H1 (cell line): ENCODE measurements at places on chromosomes 5 and 9.

DNA sequence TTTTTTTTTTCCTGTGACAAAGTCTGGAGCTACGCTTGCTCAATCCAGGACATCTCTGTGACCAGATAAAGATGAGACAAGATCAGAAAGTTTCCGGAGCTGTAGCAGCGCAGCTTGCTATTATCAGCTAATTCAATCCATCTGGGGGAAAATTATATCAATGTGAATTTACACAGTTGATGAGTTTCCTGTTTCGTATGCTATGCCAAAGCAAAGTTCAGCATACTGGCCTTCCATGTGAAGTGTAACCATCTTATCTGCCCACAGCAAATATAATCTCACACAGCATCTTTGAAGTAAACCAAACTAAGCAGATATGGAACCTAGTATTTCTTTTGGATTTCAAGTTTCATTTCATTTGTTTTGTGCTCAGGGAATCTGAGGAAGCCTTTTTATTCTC, 1767.7 kb downstream of the EFNA5 start:
- DNase-seq, result no peak

DNA sequence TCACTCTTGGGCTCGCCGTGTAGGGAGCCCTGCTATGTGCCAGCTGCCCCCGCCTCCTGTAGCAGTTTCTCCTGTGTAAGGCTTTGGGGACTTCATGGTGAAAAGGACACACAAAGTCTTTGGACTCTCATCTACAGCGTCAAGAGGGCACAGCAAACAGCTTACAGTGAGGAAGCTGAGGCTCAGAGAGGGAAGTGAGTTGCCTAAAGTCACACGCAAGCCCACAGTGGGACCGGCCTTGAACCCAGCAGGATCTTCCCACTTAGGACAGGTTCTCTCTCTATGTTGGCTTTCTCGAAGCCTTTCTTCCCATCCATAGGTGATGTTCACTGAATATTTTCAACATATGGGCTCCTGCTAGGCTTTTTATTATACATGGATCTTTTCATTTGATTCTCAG, 9.8 kb upstream of the PRRX2 start:
- no peak for DNase-seq

GRCh38 chr9:87713278-87713987, 12.5 kb upstream of the CTSL start:
- DNase-seq, result no peak

- DNase-seq, result no peak
Measured at GRCh38 chr5:139958432-139959148, 84.5 kb downstream of the NRG2 start.

DNA sequence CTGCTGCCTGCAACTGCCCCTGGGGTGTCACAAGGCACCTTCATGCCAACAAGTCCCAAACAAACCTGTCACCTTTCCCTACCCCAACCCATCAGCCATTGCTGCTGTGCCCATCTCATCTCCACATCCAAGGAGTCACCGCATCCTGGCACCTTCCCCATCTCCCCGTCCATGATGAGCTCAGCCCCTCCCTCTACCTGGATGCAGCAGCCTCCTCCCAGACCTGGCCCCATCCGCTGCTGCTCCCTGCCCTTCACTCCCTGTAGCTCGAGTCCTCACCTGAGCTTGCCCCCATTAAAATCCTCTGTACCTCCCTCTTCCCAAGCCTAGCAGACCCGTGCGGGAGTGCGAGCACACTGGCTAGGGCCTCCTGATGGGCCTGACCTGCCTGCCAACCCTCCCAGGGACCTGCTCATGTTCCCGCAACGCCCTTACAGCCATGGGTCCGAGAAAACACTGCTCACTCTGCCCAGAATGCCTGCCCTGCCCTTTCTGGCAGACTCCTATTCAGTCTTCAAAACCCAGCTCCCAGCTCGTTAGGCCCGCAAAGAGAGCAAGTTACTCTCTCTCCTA, 110.6 kb downstream of the ADAMTS2 start:
- no peak for DNase-seq

GRCh38 chr5:147145328-147145727, 89.5 kb upstream of the STK32A start:
- DNase-seq, result no peak

DNA sequence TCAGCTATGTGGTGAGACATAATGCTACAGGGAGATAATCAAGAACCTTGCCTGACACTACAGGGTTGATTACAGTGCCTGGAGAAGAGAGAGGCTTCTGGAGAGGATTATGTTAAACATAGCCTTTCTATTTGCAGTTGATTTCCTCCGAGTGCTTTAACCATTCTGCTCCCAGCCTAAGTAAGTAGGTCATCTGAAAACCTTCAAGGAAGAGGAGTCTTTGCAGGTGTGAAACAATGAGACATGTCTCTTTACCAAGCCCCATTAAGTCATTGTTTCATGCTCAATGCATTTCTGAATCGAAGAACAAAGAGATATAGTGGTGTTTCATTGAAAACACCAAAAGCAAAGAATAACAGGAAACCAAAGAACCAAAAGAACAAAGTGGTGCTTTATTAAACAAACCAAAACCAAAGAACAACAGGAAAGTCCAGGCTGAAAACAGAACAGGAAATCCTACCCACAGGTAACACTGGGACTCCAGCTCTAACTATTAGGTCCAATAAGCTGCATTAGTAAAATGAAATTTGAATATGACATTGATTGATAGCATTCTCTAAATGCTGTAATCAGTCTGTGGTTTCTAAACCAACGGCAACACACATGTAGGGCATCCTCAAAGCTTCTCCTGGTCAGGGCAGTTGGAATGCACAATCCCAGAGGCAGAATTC, 113.3 kb upstream of the SPATA31D4 start:
- DNase-seq, result no peak

- DNase-seq, result no peak
Measured at GRCh38 chr9:35726931-35727330, 5.1 kb downstream of the TLN1 start.

GRCh38 chr9:70607926-70608325, 193.5 kb upstream of the KLF9 start:
- DNase-seq, result no peak

DNA sequence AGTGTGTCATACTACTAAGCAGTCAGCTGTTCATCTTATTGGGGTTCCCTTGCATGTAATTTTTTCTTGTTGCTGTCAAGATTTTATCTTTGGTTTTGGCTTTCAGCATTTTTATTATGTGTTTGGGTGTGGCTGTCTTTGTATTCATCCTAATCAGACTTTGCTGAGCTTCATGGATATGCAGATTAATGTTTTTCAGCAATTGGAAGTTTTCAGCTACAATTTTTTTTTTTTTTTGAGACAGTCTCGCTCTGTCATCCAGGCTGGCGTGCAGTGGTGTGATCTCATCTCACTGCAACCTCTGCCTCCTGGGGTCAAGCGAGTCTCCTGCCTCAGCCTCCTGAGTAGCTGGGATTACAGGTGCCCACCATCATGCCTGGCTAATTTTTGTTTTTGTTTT, 108.8 kb downstream of the BARX1 start:
- DNase-seq, result no peak

DNA sequence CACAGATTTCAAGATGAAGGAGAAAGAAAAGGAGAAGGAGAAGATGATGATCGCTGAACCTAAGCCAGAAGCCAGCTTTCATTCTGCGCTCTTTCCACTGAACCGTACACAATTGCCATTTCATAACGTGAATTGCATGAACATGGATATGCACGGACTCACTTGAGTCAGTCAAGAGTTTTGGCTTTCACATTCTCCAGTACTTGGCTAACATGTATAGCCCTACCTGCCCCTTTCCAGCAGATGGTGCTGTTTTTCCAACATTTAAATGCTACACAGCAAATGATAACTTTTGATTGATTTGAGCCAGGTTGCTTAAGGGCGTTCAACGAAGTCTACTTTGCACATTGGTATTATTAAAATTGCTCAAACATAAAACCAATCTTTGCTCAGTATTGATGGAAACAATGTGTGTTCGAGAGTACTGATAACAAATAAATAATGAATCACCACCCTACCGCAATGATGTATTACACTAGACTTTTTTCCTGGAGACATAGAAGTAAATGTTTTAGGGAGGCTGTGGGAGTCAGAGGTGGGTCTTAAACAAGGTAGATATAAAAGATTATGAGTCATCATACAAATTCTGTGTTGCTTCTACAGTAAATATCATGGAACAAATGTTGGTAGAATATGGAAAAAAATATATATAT, 196.4 kb downstream of the TRPM3 start:
- no peak for DNase-seq

DNA sequence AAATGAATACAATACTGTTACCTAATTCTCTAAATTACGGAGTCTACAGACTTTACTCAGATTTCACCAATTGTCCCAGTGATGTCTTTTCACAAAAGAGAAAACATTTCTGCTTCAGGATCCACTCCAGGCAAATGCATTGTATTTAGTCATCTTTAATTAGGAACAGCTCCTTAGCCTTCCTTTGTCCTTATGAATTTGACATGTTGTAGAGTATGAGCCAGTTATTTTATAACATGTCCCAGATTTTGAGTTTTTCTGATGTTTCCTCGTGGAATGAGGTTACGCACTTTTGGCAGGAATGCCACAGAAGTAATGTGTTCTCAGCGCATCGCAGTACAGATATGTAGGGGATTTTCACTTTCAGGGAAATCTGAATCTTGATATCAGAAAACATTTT, 10.5 kb downstream of the HABP4 start:
- no peak for DNase-seq

DNA sequence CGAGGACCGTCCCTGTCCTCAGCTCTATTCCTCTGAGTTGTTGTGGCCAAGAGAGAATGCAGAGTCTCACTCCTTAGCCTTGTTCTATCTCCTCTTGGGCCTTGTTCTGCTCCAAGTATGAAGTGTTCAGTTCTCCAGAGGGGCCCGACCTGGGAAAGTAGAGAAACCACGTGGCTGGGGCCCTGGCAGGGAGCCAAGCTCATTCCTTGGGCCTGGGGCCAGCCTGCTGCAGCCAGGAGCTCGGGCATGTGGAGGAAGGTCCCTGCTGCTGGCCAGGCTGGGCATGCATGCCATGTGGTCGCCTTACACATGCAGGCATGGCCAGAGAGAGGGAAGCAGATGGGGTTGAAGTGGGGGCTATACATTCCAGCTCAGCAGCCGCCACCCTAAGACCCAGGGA, 60.7 kb downstream of the COL27A1 start:
- DNase-seq, result no peak

DNA sequence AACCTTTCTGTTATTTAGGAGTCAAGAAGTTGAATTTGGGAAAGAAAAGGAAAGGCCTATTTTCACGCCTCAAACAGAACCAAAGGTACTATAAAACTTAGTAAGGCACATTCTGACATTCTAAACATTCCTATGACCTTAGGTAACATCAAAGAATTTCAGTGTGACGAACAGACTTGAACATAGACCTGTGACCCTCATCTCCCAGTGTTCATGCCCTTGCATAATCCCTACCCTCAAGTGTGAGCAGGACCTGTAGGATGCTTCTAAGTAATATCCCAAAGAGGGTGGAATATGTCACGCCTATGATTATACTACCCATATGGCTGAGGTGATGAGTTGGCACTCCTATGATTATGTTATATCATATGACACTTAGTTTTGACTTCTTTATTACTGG, 540.9 kb downstream of the KIF4B start:
- DNase-seq, result no peak

DNA sequence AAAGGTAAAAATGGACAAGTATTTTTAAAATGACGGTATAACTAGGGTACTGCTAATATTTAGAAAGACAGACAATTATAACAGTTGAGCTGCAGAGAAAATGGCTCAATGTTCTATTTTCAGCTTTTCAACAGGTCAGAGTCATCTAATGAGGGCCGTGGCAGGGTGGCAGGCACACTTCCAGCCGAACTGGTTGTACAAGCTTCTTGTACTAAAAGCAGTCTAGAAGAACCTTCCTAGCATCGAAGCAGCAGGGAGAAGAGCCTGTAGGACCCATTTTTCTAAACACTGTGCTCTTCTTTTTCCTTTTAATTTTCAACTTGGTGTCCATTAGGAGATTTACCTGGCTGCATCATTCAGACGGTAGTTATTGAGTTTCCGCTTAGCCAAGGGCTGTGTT, 85.6 kb downstream of the SLC28A3 start:
- no peak for DNase-seq

DNA sequence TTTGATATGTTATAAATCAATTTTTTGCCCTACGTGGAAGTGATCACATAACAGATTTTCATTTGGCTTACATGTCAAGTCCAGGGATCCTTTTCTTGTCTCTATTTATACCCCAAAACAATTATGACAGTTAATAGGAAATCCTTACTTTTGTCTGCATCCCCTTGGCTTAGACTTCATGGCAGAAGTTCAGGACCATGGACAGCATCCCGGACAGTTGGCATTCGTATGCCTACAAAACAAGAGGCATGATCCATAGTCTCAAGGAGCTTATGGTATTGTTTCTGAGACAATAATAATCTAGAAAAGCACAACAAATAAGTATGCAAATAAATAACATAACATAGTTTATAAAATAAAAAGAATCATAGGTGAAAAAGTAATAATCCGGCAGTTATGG, 214.3 kb upstream of the GRIA1 start:
- DNase-seq, result peak; percentile 15
